ENCODE measurements at places on chromosomes 3 and 15. TPM values are rescaled to one million over a fixed set of nuclear protein-coding genes. Genes with fewer than 3 reads are reported as not detected.

- DNase-seq, result no peak
Observed at GRCh38 chr3:107201146-107201545, 176.1 kb upstream of the CCDC54 start.

- DNase-seq, result no peak
Observed at GRCh38 chr3:187165144-187165543, 25.8 kb upstream of the RPL39L start.

- no peak for DNase-seq
Observed at GRCh38 chr3:119628390-119628789, 30.7 kb downstream of the PLA1A start.

DNA sequence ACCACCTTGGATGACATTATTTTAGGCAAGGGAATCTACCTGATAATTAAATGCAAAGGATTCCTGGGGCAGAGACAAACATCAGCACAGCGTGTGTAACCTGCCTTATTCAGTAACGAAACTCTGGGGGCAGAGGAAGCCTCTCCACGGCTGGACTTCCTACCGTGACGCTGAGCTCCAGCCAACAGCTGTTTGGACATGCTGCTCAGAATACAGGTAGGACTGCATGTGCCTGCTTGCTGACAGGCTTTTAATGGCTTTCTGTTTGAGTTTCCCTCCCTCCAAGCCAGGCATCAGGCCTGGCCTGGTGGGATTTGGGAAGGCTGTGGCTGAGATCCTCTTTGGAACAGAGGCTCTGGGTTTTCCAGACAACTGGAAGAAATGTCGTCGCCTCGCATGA, 150.6 kb downstream of the ADAMTS17 start:
- DNase-seq, result no peak

- DNase-seq, result no peak
Observed at GRCh38 chr15:58551764-58552504, 120.1 kb downstream of the LIPC start.

- DNase-seq, result peak; percentile 67
Observed at GRCh38 chr15:41661518-41662225, 1.5 kb downstream of the MGA start.

DNA sequence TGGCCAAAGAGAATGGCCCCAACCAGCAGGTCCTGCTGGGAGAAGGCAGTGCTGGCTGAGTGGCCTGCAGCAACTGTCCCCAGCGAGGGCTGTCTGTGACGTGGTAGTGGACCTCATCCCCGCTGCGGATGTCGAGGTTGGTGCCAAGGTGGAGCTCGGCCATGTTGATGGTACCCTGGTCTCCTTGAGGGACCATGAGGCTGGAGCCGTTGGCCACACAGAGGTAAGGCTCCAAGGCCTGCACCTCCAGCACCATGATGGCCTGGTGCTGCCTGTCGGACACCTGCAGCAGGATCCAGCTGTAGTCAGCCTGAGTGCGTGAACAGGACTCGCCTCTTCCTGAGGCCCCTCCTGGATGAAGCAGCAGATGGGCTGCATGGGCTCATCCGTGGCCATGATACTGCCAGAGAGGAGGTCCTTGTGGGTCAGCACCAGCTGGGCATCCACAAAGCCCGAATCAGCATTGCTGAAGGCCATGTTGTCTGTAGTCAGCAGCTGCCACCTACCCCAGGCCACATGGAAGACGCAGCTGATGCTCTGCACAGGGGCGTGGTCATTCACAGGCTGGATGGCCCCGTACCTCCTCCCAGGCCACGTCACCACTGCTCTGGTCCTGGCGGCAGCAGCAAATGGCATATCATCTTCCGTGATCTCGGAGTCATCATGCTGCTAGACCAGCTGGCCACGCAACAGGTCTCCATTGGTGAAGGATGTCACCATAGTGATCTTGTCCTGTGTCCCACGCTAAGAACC, 167.5 kb downstream of the GOLGA6L4 start:
- DNase-seq, result no peak

DNA sequence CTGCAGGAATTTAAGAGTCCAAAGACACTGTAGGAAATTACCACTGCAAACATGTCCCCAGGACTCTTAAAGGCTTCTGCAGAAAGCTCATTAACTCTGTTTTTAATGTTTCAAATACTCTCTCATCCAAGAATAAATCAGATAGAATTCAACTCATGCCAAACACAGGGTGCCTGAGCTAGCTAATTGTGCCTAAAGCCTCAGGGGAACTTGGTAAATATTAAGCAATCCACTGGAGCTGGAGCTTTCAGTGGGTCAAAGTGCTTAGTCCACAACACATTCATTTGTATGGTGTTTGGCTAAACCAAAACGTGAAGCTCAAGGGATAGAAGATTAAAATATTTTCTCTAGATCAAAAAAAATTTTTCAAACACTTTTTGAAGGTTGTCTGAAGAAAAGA, 131.4 kb downstream of the THRB start:
- DNase-seq, result no peak

GRCh38 chr3:43030162-43030935, 51.2 kb downstream of the GASK1A start:
- no peak for DNase-seq

ASB14 gene
- total RNA-seq, result 23.3 TPM

GASK1A gene
- 1.6 TPM for total RNA-seq

- peak; percentile 20 for DNase-seq
Observed at GRCh38 chr3:29144807-29145206, 136.1 kb upstream of the RBMS3 start.

GRCh38 chr3:74599564-74599963, 14.9 kb downstream of the CNTN3 start:
- DNase-seq, result no peak

- no peak for DNase-seq
Observed at GRCh38 chr15:35080226-35080625, 4.9 kb downstream of the NANOGP8 start.

DNA sequence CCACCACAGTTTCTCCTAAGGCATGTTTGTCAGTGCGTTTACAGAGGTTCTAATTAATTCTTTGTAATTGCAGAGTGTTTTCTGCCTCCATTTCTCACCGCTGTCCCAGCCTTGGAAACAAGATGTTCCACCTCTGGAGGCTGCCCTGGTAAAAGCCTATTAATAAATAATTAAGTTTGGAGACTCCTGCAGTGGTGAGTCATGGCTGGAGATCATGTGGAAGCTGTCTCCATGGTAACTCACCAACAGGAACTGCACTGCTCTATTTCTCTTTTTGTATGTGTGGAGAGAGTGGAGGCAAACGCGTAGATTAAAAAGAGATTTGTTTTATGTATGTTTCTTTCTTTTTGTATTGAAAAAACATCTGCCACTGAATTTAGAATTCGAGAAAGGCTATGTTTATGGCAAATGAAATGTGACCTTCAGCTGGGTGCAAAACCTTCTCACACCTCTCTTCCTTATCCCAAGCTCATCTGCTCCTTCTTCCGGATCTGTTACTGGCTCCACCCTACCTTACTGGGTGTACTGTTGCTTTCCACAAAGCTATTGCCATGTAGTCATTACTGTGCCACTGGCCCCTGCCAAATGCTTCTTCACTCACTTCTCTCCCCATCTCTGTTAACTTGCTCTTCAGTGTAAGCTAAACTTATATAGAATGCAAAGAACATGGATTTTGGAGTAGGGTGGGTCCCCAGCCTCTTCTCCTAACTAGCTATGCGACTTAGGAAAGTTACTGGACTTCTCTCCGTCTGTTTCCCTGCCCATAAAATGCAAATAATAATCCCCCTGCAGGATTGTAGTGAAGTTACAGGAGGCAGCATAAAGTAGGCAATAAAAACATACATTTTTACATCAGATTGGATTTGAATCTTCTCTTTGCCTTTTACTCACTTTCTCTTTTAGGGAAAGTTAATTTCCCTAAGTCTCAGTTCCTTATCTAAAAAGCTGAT, 778.5 kb downstream of the NTRK3 start:
- DNase-seq, result no peak

DNA sequence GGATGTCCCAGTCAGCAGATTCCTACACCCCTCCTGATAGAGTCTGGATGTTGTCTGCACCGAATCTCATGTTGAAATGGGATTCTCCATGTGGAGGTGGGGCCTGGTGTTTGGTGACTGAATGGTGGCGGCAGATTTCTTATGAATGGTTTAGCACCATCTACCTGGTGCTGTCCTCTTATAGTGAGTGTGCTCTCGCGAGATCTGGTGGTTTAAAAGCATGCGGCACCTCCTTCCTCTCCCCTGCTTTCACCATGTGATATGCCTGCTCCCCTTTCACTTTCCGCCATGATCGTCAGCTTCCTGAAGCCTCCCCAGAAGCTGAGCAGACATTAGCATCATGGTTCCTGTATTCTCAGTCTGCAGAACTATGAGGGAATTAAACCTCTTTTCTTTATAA, 135.2 kb upstream of the SLC6A11 start:
- DNase-seq, result no peak

DNA sequence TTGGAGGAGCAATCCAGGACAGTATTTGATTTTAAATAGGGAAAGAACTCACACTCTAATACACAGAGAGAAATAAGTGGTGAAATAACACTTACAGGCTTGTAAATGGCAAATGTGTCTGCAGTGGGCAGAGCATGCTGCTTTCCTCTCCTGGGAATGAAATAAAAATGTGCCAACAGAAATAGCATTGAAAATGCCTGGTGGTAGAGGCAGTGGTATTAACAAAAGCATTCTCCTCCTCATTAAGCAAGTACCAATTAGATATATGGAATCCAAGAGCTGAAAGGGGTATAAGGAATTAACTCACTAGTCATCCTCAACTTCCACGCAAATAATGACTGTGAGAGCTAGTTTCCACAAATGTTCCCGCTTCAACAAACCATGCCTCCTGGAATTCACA, 364.1 kb upstream of the KCNMB2 start:
- DNase-seq, result no peak

CHRNA5 gene
- total RNA-seq, result 2.2 TPM

GRCh38 chr3:5798809-5799208, 611.3 kb downstream of the EDEM1 start:
- DNase-seq, result no peak

RAD51 gene
- total RNA-seq, result 0.88 TPM

DNA sequence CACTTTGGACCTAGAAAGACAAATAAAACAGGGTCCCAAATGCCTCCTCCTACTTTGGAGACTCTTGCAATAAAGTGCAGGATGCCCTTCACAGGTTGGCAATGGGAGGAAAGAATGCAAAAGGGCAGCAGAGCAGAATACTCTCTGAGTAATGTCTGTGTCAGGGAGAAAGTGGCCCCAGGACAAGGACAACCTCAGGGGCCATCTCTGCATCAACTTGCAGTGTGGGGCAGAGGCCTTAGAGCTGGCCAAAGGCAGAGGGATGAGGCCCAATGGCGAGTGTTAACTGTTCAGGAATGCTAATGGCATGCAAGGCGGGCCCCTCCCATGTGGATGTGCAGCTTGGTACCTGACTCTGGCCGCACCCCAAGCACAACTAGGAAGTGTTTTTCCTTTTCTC, 8.4 kb downstream of the UPK1B start:
- DNase-seq, result no peak

- no peak for DNase-seq
Observed at GRCh38 chr3:37729119-37729518, 132.6 kb upstream of the CTDSPL start.

APOD gene
- 92.5 TPM for total RNA-seq

GRCh38 chr3:108035751-108036150, 55.1 kb downstream of the CD47 start:
- DNase-seq, result no peak

PCOLCE2 gene
- 74.3 TPM for total RNA-seq

- DNase-seq, result no peak
Observed at GRCh38 chr15:37586011-37586583, 348.3 kb upstream of the TMCO5A start.

ST3GAL6 gene
- total RNA-seq, result 52.5 TPM

- no peak for DNase-seq
Observed at GRCh38 chr3:29972320-29972993, 633.9 kb upstream of the TGFBR2 start.

KNL1 gene
- 0.96 TPM for total RNA-seq

DNA sequence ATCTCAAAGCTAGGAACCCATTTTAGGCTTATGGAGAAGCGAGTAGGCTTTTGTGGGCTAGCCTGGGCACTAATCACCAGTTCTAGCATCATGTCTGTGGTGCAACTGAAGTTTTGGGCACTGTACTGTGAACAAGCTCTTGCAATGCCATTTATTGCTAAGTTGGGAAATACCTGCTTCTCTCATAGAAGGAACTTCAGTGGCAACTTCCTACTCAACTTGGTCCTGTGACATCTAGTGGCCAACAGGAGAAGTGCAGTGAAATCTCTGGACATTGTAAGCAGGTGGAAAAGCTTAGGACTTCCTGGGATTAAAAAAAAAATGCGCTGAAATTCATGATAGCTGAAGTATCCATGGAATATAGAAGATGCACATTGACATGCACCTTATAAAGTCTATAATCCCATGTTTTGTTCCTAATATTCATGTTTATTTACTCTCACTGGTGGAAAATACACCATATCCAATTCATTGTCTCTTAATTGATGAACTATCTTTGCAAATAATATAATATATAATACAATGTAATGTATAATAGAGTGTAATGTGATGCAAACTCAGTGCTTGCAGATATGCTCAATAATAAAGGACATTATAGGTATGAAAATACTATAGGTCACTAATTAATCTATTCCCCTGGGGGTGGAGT, 6.5 kb upstream of the ALDH1A3 start:
- no peak for DNase-seq

ITPR1 gene
- total RNA-seq, result 29.0 TPM

Data from left ventricle myocardium inferior (tissue), 1 donor.